IMR-90 (cell line): ENCODE measurements at places on chromosomes 3 and 15.
A peak's percentile ranks its signal among the peaks of the same experiment; 100 is the strongest.

- DNase-seq: no peak
Measured at GRCh38 chr15:31163769-31164572, 62.4 kb upstream of the TRPM1 start.

GRCh38 chr3:38397320-38397719 lies 50.7 kb downstream of the XYLB start:
- DNase-seq: peak; percentile 47

DNA sequence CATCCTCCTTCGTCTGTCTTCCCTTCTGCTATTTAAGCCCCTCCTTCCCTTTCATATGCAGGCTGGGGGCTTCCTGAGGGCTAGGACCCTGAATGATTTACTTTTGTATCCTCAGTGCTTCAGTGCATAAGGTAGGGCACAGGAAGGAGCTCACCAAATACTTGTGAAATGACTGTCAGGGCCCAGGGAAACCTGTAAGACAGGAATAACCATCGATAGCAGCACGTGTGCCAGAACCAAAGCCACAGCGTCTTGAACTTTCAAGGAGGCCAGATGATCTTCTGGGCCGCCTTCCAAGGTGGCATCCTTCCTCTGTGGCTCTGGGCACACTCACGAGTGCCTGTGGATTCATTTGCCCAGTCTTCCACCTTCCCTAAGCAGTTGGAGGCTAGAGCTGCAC lies 3.9 kb downstream of the TMED3 start:
- DNase-seq: no peak

- no peak for DNase-seq
Measured at GRCh38 chr3:18841422-18842343, 306.6 kb upstream of the KCNH8 start.

- DNase-seq: peak; percentile 69
Measured at GRCh38 chr3:48715174-48715800, 1.7 kb downstream of the IP6K2 start.

DNA sequence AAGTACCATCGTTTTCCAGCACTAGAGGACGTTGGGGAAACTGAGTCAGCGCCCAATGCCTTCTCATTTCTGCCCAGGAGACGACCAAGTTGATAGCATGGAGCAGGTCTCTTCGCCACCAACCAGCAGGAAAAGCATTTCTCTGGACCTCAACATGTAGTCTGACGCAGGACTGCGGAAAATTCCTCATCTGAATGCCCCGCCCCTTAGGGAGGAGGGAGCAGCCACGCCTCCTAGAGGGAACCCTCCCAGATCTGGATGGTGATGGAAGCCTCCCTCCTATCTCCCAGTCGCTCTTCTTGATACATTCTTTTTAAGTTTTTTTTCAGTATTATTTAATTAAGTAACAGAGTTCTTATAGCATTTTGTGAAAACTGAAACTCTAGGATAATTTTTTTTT lies 17.4 kb upstream of the MINDY4B start:
- DNase-seq: no peak

- no peak for DNase-seq
Measured at GRCh38 chr3:53337167-53337940, 10.0 kb downstream of the DCP1A start.

GRCh38 chr3:73773233-73773632 lies 148.5 kb upstream of the PDZRN3 start:
- no peak for DNase-seq

GRCh38 chr3:141114179-141114745 lies 63.1 kb downstream of the SPSB4 start:
- DNase-seq: no peak

- DNase-seq: peak; percentile 20
Measured at GRCh38 chr3:50575372-50575771, 6.0 kb downstream of the HEMK1 start.

DNA sequence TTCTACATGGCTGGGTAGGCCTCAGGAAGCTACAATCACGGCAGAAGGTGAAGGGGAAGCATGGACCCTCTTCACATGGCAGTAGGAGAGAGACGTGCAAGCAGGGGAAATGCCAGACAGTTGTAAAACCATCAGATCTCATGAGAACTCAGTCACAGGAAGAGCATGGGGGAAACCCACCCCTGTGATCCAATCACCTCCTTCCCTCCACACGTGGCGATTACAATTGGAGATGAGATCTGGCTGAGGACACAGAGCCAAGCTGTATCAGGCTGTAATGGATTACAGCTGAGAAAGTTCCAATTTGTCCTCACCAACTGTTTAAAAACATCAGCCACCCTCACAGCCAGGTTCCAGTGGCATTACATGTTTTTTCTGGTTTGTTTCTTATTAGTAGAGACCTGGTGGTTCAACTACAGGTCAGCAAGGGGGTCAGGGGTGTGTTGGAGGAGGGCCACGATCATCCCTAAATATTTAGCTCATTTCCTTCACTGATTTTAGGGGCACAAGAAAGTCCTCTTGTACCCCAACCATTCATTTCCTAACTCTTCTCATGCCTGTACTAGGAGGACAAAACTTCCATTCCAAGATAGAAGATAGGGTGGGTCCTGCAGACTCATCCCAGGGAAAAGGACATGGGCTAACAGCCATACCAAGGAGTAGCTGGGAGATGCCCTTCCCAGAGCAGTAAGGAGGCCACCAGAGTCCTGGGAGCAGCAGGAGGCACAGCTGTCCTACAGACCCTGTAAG lies 54.4 kb downstream of the ANXA2 start:
- no peak for DNase-seq

DNA sequence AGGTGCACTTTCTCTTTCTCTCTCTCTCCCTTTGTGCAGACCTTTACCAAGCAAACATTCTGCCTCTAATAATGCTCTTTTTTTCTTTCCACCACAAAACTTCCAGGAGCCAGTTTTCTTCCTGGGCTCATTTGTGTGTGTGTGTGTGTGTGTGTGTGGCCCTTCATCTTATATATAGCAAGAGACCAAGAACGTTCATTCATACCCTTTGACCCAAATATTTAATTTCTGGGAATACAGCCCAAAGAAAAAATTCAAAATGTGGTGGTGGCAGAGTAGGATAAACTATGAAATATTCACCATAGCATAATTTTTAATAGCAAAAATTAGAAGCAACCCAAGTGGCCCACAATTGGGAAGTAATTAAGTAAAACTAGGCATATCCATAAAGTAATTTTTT lies 398.9 kb downstream of the IGSF11 start:
- no peak for DNase-seq

- DNase-seq: no peak
Measured at GRCh38 chr3:30524357-30525040, 81.9 kb upstream of the TGFBR2 start.

- DNase-seq: peak; percentile 27
Measured at GRCh38 chr3:94115482-94115881, 52.6 kb downstream of the NSUN3 start.

GRCh38 chr3:15997274-15997943 lies 177.1 kb upstream of the GALNT15 start:
- DNase-seq: no peak

- DNase-seq: no peak
Measured at GRCh38 chr3:72067721-72068120, 282.8 kb upstream of the PROK2 start.

GRCh38 chr3:101478980-101479379 lies 34.0 kb downstream of the SENP7 start:
- DNase-seq: no peak

DNA sequence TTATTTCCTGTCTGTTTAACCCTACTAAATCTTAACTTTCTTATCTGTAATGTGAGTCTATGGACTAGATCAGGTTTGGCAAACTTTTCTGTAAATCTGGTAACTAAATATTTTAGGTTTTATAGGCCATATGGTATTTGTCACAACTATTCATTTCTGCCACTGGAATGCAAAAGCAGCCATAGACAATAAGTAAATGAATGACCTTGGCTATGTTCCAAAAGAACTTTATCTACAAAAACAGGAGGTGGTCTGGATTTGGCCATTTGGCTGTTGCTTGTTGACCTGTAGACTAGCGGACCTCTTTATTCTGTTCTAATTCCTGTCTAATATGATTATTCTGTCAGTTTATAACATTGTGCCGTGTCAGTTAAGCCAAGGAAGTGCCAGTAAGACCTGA lies 314.2 kb downstream of the LPP start:
- no peak for DNase-seq

GRCh38 chr15:61403884-61404283 lies 174.8 kb upstream of the RORA start:
- no peak for DNase-seq

GRCh38 chr15:60093273-60094067 lies 89.4 kb downstream of the FOXB1 start:
- DNase-seq: no peak

- no peak for DNase-seq
Measured at GRCh38 chr15:31814082-31814481, 216.2 kb upstream of the CHRNA7 start.

GRCh38 chr3:114542359-114542758 lies 248.5 kb downstream of the TIGIT start:
- no peak for DNase-seq

DNA sequence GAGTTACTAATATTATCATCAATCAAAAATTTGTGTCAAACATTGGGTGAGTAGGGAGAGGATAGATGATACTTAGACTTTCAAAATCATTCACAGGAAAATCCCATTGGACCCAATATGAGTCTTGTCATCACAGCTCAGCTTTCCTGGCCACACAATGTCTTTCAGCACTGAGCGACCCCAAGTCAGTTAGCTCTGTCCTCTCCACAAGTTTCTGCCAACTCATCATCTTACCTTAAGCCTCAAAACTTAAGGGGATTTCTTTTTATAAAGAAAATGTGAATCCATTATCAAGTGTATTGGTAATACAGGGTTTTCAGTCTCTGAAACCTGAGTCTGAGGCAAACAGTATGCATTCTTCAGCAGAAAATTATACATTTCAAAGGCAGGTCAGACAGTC lies 55.8 kb downstream of the SUMF1 start:
- DNase-seq: no peak

DNA sequence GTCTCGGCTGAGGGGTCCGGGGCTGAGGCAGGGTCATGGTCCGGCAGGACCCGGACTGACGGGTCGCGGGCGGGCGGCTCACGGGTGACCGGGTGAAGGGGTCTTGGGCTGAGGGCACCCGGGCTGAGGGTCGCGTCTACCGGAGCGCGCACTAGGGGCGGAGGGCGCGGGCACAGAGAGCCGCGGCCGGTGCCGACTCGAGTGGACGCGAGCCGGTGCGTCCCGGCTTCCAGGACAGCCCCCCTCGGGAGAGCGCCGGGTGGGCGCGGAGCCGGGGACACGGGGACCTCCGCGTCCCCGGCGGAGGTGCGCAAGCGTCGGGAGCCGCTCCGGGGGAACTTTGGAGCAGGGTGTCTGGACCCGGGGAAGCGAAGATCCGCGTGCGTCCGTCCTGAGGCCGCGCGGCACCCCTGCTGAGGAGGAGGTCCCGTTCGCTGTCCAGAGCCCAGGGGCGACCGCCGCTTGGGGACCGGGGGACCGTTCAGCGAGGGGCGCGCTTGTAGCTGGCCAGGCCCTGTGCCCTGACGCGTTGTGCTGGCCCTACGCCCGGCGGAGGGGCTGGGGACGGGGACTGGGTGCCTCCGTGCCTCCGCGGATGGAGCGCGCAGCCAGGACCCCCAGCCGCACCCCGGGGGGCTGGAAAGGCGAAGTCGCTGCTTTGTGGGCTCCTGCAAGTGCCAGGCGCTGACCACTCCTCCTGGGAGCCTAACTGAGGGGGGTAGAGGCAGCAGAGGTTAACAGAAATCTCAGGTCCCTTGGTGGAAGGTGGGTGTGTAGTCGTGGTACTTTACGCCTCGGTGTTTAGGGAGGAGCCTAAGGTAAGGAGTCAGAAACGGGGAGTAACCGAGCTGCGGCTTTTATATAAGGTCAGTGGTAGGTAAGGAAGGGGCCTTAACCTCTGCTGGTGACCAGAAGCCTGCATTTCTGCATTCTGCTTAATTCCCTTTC lies at the start of gene PPARG:
Gene PPARG (plus strand): TSS at position 889 of the 948 bp plus-strand sequence. CDS start 90,642 bp downstream, outside the sequence.
- DNase-seq: no peak

GRCh38 chr3:69716119-69716518 lies 23.1 kb upstream of the MITF start:
- DNase-seq: no peak

GRCh38 chr3:105553851-105554250 lies 187.1 kb downstream of the ALCAM start:
- DNase-seq: peak; percentile 58

DNA sequence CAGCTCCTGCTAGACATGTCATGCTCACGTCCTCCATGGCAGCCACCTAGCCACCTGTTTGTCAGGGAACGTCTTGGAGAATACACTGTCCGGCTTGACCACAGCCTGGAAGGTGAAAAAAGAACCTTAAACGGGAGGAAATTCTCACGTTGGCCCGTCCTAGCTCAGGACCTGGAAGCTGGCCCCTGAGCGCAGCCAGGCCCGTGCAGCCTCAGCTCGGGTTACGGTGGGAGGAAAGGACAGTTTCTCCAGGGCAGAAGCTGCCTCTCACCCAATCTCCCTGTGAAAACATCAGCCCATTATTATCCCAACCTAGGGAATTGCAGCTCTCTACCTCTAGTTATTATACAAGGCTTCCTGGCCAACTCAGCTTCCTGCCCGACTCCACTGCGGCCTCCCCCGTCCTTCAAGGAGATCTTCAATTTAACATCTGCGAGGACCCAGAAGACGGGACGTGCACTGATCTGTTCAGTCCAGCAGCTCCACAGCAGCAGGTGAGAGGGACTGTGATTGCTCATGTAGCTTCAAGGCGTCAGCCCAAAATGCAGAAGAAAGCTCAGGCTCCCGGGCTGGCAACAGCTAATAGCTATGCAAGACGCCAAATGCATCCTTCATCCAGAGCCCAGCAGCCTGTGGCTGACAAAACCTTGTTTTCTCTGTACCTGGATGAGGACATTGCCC lies 84.7 kb downstream of the ADAMTS17 start:
- no peak for DNase-seq

DNA sequence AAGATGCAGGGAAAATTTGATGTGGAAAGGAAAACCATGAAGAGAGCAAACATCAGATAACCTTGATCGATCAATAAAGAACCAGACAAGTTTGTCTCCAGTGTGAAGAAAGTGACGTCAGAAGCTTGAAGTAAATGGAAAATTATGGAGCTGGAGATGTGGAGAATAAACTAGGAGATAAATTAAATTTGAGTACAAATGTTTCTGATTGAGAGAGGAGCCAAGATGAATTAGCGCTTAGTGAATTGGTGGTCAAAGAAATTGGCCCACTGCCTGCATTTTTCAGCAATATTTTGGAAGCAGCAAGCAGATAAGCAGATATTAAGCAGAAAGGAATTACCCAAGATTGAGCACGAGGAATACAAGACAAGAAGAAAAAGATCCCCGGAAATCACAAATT lies 567.3 kb upstream of the ZNF385D start:
- no peak for DNase-seq

GRCh38 chr3:156646958-156647357 lies 27.4 kb upstream of the TIPARP start:
- DNase-seq: no peak

GRCh38 chr3:107942244-107942643 lies 148.6 kb downstream of the CD47 start:
- peak; percentile 13 for DNase-seq

GRCh38 chr15:60399246-60399915 lies 1.6 kb upstream of the ANXA2 start:
- no peak for DNase-seq
